ENCODE measurements at places on chromosomes 11 and 22.

- no peaks in the 10 kb centered on the region for H3K27me3 ChIP-seq
- H3K27ac ChIP-seq = no peak overlapping the region
- H3K36me3 ChIP-seq = no peaks in the 10 kb centered on the region
- no peak overlapping the region for H3K4me3 ChIP-seq
Observed at GRCh38 chr11:112610996-112611750, 350.0 kb upstream of the NCAM1 start.

DNA sequence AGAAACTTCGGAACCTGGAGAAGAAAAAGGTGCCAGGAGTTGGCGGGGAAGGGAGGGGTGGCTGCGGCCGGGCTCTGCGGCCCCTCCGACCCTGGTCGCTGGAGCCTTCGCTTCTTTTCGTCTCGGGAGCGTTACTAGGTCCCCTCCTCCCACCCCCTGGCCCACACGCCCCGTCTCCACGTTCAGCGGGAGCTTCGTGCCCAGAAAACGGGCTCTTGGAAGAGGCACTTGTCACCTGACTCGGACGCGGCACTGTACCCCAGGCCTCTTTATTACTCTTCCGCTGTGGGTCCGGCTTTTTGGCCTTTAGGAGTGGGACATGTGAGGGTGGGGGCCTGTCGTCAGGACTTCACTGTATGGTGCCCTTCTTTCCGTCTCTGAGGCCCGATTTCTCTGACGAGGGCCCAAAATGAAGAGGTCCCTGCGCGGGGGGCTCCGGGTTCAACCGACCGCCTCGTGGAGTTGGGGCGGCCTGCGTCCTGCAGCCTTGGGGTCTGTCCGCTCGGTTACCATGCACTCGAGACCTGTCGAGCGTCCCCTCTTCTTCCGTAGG, 1.2 kb downstream of the CAPRIN1 start:
- DNase-seq = peak; percentile 22
- no peaks in the 10 kb centered on the region for H3K27me3 ChIP-seq
- H3K4me3 ChIP-seq = peak overlapping the region; percentile 99
- peaks cover 41% of the 10 kb centered on the region for H3K4me1 ChIP-seq
- H3K27ac ChIP-seq = peak overlapping the region; percentile 99
- H3K36me3 ChIP-seq = peaks cover 16% of the 10 kb centered on the region

DNA sequence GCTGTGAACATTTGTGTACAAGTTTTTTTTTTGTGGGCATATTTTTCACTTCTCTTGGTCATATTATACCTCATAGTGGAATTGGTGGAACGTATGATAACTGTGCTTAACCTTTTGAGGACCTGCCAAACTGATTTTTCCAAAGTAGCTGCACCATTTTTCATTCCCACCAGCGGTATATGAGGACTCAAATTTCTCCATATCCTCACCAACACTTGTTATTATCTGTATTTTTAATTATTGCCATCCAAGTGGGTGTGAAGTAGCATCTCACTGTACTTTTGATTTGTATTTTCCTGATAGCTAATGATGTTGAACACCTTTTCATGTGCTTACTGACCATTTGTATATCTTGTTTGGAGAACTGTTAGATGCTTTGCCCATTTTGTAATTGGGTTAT, 47.8 kb downstream of the CCDC15 start:
- H3K27ac ChIP-seq = no peak overlapping the region
- no peaks in the 10 kb centered on the region for H3K27me3 ChIP-seq
- H3K36me3 ChIP-seq = peaks cover 30% of the 10 kb centered on the region
- DNase-seq = no peak
- H3K4me3 ChIP-seq = no peak overlapping the region
- H3K4me1 ChIP-seq = no peaks in the 10 kb centered on the region

DNA sequence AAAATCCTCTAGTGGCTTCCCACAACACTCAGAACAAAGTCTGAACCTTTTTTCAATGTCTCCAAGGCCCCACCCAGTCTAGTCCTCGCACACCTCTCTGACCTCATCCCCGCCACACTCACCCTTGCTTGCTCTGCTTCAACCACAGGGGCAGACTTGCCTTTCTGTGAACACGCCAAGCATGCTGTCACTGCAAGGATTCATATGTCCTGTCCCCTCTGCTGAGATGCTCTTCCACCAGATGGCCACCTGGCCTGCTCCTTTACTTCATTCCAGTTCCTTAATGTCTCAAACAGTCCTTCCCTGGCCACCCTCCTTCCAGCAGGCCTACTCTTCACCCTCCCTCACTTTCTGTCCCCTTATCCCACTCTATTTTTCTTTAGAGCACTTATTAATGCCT, 60.6 kb upstream of the ARHGAP20 start:
- H3K4me1 ChIP-seq = no peaks in the 10 kb centered on the region
- DNase-seq = no peak
- H3K36me3 ChIP-seq = no peaks in the 10 kb centered on the region
- no peak overlapping the region for H3K27ac ChIP-seq
- no peak overlapping the region for H3K4me3 ChIP-seq

- H3K4me3 ChIP-seq = no peak overlapping the region
- H3K36me3 ChIP-seq = peaks cover 5% of the 10 kb centered on the region
- no peaks in the 10 kb centered on the region for H3K27me3 ChIP-seq
- no peak overlapping the region for H3K27ac ChIP-seq
- H3K4me1 ChIP-seq = peaks cover 18% of the 10 kb centered on the region
Observed at GRCh38 chr11:17443926-17444690, 32.5 kb downstream of the ABCC8 start.

- H3K4me1 ChIP-seq = no peaks in the 10 kb centered on the region
- no peaks in the 10 kb centered on the region for H3K36me3 ChIP-seq
- no peak for DNase-seq
- H3K4me3 ChIP-seq = no peak overlapping the region
- no peaks in the 10 kb centered on the region for H3K27me3 ChIP-seq
- no peak overlapping the region for H3K27ac ChIP-seq
Observed at GRCh38 chr22:20602609-20603164, 95.3 kb downstream of the MED15 start.

- H3K4me1 ChIP-seq = peaks cover 14% of the 10 kb centered on the region
- H3K36me3 ChIP-seq = no peaks in the 10 kb centered on the region
- no peak overlapping the region for H3K27ac ChIP-seq
- peaks cover 4% of the 10 kb centered on the region for H3K27me3 ChIP-seq
- H3K4me3 ChIP-seq = no peak overlapping the region
- DNase-seq = no peak
Observed at GRCh38 chr22:44624689-44625420, 77.1 kb upstream of the PRR5 start.

GRCh38 chr11:115334932-115335788, 169.1 kb downstream of the CADM1 start:
- DNase-seq = no peak
- no peaks in the 10 kb centered on the region for H3K36me3 ChIP-seq
- no peak overlapping the region for H3K4me3 ChIP-seq
- no peaks in the 10 kb centered on the region for H3K27me3 ChIP-seq

GRCh38 chr11:68146010-68146540, 24.9 kb upstream of the CHKA start:
- no peak for DNase-seq
- no peaks in the 10 kb centered on the region for H3K36me3 ChIP-seq
- H3K27me3 ChIP-seq = no peaks in the 10 kb centered on the region
- H3K4me1 ChIP-seq = no peaks in the 10 kb centered on the region
- peak overlapping the region; percentile 12 for H3K27ac ChIP-seq

DNA sequence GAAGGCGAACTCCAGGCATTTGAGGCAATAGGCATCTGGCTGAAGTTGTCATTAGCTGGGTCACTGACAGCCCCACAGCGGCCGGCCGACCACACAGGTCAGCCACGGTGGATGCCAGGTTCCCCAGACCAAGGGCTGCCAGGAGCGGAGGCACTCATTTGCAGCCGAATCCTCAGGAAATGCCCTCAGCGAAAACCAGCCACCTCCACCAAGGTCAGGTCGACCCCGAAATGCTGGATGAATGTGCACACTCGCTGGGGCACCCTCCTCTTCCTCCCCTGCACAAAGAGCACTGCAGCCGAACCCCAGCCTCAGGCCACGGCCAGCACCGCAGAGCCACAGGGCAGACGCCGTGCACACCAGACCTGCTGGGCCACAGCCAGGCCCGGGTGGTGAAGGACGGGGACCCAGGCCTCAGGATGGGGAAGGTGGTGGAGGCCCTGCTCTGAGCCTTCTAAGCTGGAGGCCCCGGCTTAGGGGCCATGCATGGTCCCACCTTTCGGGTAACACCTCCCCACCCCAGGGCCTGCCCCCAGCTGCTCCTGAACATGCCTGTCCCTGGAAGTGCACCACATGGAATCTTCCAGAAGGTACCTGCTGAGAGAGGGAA, 206.0 kb downstream of the BRD1 start:
- H3K27me3 ChIP-seq = peaks cover 24% of the 10 kb centered on the region
- no peak overlapping the region for H3K4me3 ChIP-seq
- H3K36me3 ChIP-seq = no peaks in the 10 kb centered on the region
- H3K4me1 ChIP-seq = no peaks in the 10 kb centered on the region
- no peak for DNase-seq

DNA sequence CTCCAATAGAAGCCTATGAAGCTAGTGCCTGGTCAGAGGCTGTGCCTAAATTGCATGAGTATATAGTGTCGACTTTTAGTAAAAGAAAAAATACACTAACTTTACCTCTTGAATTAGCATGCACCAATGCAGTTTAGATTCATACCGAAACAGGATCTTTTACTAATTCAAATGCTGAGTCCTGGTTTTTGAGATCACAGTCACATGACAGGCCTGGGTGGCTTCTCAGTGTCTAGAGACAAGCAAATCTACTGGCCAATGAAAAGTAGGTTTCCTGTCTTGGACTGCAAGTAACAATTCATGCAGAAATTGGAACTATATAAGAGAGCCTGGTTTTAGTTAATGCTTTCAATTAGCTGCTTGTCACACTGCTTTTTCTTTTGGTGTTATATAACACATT, 7.2 kb downstream of the ARHGEF12 start:
- no peak for DNase-seq
- no peaks in the 10 kb centered on the region for H3K36me3 ChIP-seq
- no peak overlapping the region for H3K27ac ChIP-seq
- no peaks in the 10 kb centered on the region for H3K27me3 ChIP-seq
- no peak overlapping the region for H3K4me3 ChIP-seq

DNA sequence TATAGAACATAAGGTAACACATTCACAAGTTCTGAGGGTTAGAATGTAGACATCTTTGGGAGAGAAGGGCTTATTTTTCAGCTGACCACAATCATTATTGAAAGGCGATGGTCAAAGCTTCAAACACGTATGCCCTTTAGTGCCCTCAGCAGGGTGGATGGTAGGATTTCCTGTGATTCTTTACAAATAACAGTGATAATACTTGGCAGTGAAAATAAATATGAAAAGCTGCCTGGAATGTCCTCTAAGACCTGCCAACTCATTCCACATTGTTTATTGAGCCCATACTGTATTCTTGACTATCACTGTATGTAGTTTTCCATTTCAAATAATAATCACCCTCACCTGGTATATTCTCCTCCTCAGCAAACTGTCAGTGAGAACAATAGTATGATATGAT, 13.7 kb upstream of the MPEG1 start:
- no peaks in the 10 kb centered on the region for H3K27me3 ChIP-seq
- H3K27ac ChIP-seq = no peak overlapping the region
- no peak for DNase-seq

DNA sequence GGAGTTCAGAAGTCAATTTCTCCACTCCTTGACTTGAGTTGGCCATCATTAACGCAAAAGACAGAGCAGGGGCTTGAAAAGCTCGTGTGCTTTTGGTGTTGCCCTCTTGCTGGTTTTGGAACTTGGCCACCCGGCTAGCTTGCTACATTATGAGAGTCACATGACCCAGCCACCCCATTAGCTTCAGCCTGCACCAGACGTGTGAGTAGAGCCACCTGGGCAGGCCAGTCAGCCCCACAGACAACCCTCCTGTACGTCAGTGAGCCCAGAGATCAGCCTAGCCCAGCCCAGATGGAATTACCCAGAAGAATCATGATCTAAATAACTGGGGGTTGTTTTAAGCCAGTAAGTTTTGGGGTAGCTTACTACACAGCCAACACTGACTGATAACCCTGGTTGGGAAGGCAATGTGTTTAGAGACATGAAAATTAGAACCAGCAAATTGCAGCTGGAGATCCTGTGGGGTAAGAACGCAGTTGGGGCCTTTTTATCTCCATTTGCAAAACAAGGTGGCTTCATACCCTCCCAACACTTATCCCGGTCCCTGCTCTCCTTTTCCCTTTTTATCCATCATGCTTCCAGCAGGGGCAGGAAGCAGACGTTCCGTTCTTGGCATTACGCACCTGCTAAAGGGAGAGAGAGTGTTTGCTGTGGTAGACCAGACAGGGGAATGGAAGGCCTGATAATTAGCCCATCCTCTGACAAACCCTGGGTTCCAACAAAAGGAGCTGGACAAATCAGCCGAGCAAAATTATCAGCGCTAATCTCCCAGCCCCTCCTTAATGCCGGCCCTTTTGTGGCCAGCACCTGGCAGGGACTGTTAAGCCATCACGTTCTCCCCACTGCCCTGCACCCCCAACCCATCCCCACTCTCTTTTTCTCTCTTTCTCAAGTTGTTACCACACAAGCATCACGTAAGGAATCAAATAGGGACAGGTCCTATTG, 548.7 kb upstream of the CADM1 start:
- peaks cover 34% of the 10 kb centered on the region for H3K4me1 ChIP-seq
- H3K36me3 ChIP-seq = no peaks in the 10 kb centered on the region
- H3K4me3 ChIP-seq = peak overlapping the region; percentile 8

GRCh38 chr11:96085319-96085930, 161.5 kb upstream of the MTMR2 start:
- no peaks in the 10 kb centered on the region for H3K36me3 ChIP-seq
- no peak overlapping the region for H3K4me3 ChIP-seq
- H3K4me1 ChIP-seq = peaks cover 26% of the 10 kb centered on the region
- no peaks in the 10 kb centered on the region for H3K27me3 ChIP-seq
- DNase-seq = no peak

DNA sequence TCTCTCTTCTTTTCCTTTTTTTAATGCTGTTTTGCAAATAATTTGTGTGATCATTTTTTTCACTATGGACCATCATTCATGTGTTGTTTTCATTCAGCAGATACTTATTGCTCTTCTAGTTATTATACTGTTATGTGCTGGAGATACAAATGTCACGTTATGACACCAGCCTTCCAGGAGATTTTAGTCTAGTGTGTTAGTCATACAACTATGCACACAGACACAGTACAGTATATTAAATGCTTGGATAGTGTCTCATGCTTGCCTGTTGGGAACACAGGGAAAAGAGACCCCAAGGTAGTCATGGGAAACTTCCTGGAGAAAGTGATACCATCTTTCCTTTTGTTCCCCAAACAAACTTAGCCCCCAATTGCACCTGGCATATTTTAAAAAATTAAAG, 116.1 kb downstream of the UVRAG start:
- DNase-seq = no peak
- H3K36me3 ChIP-seq = peaks cover 6% of the 10 kb centered on the region
- H3K27ac ChIP-seq = no peak overlapping the region
- no peak overlapping the region for H3K4me3 ChIP-seq
- H3K27me3 ChIP-seq = no peaks in the 10 kb centered on the region
